ENCODE measurements at places on chromosomes 4 and X. TPM values are rescaled to one million over a fixed set of nuclear protein-coding genes. Genes with fewer than 3 reads are reported as not detected.

HMX1 gene
- not detected for polyA plus RNA-seq

MMRN1 gene
- polyA plus RNA-seq, result 22.4 TPM

DNA sequence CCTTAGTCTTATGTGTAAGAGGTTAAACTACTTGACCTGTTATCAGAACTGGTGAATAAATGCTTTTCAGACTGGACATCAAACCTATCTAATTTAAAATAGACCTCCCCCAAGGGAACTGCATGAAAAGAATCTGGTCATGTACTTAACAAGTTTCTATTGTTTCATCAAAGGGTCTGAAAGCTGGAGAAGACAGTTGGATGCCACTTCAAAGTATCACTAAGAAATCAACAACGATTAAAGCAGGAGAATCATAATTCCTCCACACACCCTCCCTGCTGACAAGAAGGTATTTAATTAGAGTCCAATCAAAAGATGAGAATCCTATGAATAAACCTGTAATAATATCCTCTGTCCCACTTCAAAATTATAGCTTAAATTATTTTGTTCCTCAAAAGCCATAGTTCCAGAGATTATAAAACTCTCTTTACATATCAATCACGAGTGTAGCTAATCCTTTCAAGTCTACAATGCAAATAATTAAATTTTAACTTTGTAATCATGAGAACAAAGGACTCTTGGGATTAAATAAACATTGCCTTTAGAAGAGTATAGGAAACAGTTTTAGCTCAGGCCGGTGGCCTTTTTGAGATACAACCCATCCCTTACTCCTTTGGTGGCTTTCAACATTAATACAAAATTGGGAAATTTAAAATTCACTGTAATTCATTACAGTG lies 35.1 kb downstream of the TSPAN5 start:
- H3K36me3 ChIP-seq, result no peaks in the 10 kb centered on the region
- H3K27ac ChIP-seq, result no peak overlapping the region
- no peak overlapping the region for H3K4me3 ChIP-seq
- H3K27me3 ChIP-seq, result no peaks in the 10 kb centered on the region
- no peak for DNase-seq

GRCh38 chr4:56821381-56822243 lies at the start of gene SPINK2:
SPINK2 (minus strand) TSS chr4:56821701; CDS start chr4:56821662, 39 bp downstream.
- H3K4me3 ChIP-seq, result peak within 1 kb of the TSS; percentile 34
- peaks cover 5% of the 10 kb centered on the region for H3K4me1 ChIP-seq
- no peak within 1 kb of the TSS for H3K27ac ChIP-seq
- H3K27me3 ChIP-seq, result peaks cover 35% of the 10 kb centered on the region
- no peak for DNase-seq

- no peak for DNase-seq
- H3K27me3 ChIP-seq, result no peaks in the 10 kb centered on the region
- no peaks in the 10 kb centered on the region for H3K4me1 ChIP-seq
- no peaks in the 10 kb centered on the region for H3K36me3 ChIP-seq
- H3K27ac ChIP-seq, result peak overlapping the region; percentile 43
Measured at GRCh38 chr4:85779165-85779564, 304.2 kb downstream of the ARHGAP24 start.

DNA sequence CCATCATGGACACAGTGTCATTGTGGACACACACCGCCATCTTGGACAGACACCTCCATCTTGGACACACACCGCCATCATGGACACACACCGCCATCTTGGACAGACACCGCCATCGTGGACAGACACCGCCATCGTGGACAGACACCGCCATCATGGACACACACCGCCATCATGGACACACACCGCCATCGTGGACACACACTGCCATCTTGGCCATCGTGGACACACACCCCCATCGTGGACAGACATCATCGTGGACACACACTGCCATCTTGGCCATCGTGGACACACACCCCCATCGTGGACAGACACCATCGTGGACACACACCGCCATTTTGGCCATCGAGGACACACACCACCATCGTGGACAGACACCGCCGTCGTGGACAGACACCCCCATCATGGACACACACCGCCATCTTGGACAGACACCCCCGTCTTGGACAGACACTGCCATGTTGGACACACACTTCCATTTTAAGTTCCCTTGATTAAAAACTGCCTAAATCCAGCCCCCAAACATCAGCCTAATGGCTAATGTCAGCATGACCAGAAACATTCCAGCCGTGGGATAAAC lies 9.1 kb downstream of the ASMTL start:
- H3K27me3 ChIP-seq, result no peaks in the 10 kb centered on the region
- no peak overlapping the region for H3K27ac ChIP-seq
- no peak for DNase-seq
- H3K4me1 ChIP-seq, result no peaks in the 10 kb centered on the region
- peaks cover 16% of the 10 kb centered on the region for H3K36me3 ChIP-seq
- no peak overlapping the region for H3K4me3 ChIP-seq

DNA sequence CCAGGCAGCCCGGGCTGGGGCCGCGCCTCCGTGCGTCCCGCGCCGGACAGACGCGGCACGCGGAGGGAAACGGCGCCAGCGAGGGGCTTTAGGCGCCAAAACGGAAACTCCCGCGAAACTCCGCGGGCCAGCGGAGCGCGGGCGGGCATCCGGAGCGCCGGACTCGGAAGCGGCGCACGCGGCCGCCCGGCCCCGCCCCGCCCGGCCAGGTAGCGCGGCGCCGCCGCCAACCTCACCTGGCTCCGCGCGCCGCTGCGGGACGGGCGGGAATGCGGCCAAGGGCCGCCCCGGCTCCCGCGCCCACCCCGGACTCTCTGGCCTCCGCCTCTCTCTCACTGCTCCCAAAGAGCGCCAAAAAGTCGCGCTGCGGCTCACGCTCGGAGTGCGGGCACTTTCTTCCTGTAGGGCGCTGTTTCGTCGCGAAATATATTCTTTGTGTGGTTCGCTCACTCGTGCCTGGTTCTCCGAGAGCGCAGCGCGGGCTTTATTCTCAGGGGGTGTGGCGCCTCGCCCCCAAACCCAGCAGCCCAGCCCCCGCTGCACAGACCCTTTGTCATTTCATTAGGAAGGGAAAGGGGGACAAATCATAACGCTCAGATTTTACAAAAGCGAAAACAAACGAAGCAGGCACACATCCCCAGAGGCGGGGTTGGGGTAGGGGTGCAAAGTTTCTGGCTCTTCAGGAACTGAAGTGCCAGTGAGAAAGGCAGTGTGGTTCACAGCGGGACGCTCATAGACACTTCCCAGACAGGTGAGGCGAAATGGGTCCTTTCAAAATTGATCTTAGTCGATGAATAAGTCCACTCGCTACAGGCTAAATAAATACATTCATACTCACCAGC lies 961 bp upstream of the MBNL3 start:
- no peaks in the 10 kb centered on the region for H3K36me3 ChIP-seq
- H3K27me3 ChIP-seq, result no peaks in the 10 kb centered on the region
- peak overlapping the region; percentile 72 for H3K27ac ChIP-seq
- H3K4me3 ChIP-seq, result peak overlapping the region; percentile 53
- DNase-seq, result no peak

Data from large intestine (tissue), 12 donors.